Lower leg skin (tissue), 4 donors: ENCODE measurements at places on chromosomes 1 and 21. TPM values are rescaled to one million over a fixed set of nuclear protein-coding genes. Genes with fewer than 3 reads are reported as not detected.
A peak's percentile ranks its signal among the peaks of the same experiment; 100 is the strongest.

GRCh38 chr1:26991310-26992116 is 2.0 kb upstream of the TRNP1 start:
- DNase-seq: no peak

DNA sequence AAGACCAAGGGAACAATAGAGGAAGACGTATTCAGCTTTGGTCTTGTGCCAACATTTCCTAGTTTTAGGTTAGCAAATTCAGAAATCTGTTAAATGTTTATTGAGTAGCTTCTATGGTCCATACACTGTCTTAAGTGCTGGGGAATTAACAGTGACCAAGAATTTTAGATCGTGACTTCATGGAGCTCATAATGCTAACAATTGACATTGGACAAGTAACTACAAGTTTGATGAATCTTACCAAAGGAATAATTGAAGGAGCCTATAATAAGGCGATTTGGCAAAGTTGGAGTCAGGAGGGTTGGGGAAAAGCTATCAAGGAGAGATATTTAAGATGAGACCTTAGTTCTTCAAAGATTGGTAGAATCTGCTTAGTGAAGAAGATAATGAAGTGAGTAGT is 1.4 kb upstream of the SLAMF9 start:
- no peak for DNase-seq

DNA sequence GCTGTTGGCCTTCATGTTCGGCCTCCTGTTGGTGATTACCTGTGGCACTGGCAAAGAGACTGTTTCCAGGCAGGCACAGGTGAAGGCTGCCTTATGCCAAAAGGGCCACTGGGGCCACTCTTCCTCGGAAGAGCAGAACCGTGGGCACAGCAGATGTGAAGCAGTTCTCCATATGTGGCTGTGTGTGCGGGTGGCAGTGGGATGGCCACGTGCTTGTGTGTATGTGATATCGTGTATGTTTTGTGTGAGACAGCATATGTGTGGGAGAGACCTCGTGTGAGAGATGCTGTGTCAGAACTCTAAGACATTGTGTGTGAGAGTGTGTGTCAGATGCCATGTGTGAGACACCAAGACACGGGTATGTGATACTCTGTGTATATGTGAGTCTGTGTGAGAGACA is 53.4 kb upstream of the KDM4A start:
- DNase-seq: no peak

- DNase-seq: peak; percentile 39
Measured at GRCh38 chr1:115454837-115455511, 116.9 kb upstream of the NGF start.

DNA sequence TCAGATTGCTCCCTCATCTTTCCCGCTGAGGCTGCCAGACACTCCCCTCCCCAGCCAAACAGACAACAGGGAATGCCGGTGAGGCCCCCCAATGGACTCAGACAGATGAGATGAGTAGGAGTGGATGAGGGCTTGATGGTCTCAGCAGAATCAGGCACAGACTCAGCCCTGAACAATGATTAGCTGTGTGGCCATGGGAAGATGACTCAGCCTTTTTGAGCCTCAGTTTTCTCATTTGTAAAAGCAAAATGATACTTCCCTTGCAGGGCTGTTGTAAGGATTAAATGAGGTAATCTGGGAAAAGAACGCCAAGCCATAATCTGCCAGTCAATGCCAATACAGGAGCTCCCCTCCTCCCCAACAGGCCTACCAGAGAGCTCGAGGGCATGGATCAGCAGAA is 12.4 kb downstream of the C1orf198 start:
- no peak for DNase-seq

- no peak for DNase-seq
Measured at GRCh38 chr1:247146671-247147070, 25.1 kb downstream of the ZNF124 start.

DNA sequence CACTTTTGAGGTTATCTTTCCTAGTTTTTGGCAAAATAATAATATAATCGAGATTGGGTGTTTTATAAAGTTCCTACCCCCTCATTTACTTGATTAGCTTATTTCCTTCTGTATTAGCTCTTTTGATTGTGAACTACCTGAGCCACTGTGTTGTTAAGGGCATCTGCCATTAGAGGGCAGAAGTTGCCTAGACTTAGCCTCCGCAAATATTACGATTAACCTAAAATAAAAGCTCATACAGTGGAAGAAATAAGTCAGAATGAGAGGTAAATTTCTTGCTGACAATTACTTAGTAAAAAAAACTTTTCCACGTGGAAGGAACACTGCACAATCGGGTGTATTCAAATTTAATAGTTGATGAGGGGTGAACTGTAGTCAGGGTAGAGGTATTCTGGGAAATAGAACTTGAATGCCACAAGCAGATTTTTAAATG is 2.3 kb downstream of the H3-3A start:
- no peak for DNase-seq

DNA sequence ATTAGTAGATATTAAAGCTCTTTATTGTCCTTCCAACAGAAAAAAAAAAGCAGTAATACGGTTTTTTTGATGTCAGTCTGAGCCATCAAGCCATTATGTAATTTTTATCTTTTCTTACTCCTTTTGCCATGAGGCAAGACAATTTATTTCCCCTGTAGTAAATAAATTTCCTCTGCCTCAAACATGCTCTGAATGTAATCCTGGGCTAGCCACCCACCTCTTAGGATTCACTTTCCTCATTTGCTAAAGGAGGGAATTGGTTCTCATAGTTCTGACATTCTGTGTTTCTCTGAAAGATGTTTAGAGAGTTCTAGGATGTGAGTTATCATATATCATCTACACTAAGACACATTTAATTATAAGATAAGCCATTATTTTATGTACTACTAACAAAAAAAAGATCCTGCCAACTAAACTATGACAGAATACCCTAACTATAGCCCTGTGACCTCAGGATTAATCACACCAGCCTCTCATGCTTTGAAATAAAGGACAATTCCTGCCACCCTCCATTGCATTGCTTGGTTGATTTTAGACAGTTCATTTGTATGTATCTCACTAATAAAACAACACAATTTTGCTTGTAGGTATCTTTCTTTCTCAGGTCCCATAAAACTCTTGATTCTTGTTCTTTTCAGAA is 34.0 kb upstream of the RAP1A start:
- DNase-seq: no peak

GRCh38 chr1:151113877-151114276 is 32.6 kb downstream of the SEMA6C start:
- no peak for DNase-seq

DNA sequence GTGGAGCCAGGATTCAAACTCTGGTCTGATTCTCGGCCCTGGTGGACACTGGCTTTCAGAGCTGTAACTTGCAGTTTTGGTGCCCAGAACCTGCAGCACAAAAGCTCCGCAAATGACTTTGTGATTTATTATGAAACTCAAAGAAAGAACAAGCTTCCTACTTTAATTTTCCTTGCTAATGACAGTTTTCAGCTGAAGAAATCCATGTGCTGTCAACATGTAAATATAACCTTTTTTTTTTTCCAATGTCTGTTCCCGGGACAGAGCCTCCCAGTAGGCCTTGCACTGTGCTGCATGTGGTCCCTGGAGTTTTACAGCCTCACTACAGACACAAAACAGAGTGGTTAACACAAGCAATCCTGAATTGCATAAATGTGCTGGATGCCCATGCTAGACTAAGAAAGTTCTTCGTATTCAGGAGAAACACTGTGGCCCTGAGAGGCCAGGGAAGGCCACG is 62.3 kb upstream of the ANGPTL1 start:
- peak; percentile 54 for DNase-seq

DNA sequence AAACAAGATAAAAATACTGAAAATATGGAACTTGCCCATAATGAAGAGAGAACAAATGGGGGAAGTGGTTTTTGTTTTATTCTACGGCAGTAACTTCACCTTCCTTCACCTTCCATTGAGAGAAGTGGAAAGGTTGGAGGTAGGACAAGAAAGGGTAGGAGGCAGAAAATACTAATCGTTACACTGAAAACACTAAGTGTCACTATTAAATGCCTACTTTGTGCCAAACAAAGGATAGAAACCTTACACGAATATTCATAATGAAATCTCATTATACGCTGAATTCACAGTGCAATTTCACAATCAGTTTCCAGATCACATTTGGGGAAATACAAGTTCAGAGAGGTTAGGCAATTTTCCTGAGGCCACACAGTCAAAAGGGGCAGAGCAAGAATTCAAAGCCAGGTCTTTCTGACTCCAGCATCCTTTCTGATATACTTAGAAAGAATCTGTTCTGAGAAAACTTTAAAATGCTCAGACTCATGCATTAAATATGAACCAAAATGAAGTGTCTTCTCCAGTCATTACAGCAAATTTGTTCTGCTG is 3.0 kb downstream of the TIAM1 start:
- DNase-seq: no peak

GRCh38 chr1:112712701-112713128 is 2.4 kb downstream of the PPM1J start:
- DNase-seq: no peak

DNA sequence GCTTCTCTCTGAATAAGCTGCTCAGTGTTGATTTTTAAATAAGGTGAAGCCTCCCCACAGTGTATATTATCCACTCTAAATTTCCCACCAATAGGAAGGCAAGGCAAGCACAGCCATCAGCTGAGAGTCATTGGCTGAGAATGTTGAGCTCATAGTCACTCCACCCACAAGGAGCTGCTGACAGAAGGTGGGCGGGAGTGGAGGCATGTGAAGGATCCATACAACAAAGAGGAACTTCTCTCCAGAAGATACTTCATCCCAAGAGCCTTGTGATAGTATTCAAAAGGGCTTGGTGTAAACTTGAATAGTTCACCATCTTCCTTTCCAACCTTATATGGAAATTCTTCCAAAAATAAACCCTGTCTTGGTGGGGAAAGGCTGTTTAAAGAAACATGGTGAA is 42.8 kb downstream of the SAMD13 start:
- DNase-seq: no peak

DNA sequence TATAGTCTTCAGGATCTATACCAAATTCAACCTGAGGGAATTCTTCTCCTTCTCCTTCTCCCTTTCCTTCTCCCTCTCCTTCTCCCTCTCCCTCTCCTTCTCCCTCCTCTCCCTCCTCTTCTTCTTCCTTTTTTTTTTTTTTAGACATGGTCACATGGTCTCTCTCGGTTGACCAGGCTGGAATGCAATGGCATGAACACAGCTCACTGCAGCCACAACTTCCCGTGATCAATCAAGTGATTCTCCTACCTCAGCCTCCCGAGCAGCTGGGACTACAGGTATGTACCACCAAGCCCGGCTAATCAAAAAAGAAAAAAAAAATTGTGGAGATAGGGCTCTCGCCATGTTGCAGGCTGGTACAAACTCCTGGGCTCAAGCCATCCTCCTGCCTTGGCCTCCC is 51.5 kb downstream of the DNAI4 start:
- no peak for DNase-seq

GRCh38 chr1:211333906-211334305 is 7.3 kb downstream of the TRAF5 start:
- DNase-seq: no peak

DNA sequence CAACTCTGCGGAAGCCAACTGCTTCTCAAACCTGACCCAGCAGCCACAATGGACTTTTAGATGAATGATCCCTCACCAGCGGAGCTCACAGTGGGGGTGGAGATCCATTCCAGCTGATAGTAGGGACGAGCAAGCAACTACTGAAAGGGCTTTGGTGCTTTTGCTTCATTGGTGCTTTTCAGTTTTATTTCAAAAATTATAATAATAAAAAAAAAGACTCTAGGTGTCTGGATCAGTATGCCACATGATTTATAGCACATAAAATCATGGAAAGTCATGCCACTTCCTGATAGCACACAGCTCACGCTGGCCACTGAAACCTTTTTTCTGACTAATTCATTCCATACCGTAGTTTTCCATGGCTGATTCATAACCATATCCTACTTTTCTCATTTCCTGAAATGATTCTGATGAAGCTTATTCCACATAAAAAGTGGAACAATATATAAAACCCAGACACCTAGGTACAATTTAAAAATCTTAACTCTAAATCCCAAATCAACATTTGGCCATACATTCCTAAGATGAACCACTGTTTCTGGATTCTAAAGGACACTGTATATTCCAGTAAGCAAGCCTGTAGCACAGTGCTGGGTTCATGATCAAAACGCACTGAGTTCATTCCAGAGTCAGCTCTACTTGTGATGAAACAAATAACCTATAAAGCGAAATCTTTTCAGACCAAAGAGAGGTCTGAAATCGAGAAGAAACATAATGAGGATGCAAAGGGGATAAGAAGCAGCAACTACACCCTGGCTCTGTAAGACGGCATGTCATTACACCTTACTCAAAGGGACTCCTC is 41.3 kb upstream of the KCNE1 start:
- DNase-seq: no peak

The BATF3 gene
- total RNA-seq: 0.74 TPM

The SNRPE gene
- 39.2 TPM for total RNA-seq

The CLDN14 gene
- total RNA-seq: not detected

The LRRC53 gene
- not detected for total RNA-seq

The DNASE2B gene
- total RNA-seq: not detected

The MIXL1 gene
- total RNA-seq: not detected

The NUDT4B gene
- 7.4 TPM for total RNA-seq

The CFHR5 gene
- not detected for total RNA-seq

The CENPF gene
- 3.5 TPM for total RNA-seq

The ZNF683 gene
- not detected for total RNA-seq

The RHOU gene
- total RNA-seq: 3.5 TPM

The CTH gene
- 2.3 TPM for total RNA-seq

The CFAP107 gene
- total RNA-seq: 0.13 TPM

The LCE5A gene
- 154 TPM for total RNA-seq
